ENCODE measurements at places on chromosomes 11 and 22.

DNA sequence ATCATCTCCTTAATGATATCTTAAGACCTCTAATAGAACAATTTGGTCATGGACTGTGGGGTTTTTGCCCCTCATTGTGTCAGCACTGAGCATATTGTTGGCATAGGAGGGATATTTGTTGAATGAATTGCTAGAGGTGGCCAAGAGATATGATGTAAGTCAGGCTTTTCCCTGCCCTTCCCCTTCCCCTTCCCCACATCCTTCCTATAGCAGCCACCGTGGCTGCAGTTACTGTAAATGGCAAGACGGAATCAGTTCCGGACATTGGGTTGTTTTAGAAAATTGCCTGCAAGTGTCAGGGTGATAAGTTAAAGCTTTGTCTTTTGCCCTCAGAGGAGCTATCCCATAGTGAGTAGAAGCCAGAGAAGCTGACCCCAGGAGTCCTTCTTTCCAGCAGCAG, 23.0 kb downstream of the LIMK2 start:
- no peak for DNase-seq

DNA sequence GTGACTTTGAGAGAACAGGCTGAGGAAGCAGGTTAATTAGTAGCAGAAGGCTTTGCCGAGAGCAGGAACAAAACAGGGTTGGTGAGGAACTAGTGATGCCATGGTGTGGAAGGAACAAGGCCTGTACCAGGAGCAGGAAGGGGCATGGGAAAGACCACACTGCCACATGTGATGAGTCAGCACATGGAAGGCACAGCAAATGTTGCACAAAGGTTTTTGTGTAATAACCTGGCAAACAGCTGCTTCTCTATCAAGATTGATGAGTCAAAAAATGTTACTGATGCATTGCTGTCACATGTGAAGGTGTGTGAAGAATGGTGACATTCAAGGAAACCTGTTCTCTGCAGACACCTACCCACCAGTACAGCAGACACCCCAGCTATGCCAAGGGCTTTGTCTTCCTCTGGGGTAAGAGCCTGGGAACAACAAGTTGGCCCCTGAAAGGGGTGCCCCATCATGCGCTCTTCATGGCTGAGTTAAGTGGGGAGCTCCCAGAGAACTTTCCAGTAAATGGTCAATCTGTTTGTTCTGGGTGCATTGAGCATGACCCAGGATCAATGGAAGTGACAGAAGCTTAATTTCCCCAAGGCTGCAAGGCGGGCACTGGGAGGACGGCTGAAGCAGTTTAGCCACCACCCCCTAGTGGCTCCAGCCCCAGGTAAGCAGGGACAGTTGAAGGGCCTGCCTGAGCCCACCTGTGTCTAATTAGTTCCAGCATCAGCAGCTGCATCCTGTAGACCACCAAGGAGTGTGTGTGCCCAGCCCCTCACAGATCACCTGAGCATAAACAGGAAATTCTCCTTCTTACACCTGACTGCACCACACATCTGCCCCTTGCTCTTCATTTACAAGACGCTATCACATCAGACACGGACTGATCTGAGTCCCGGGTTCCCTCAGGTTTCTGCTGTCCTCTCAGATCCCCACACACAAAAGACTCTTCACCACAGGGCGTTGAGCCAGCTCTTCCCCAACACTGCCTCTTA, 47.6 kb downstream of the GGTLC2 start:
- DNase-seq = no peak

DNA sequence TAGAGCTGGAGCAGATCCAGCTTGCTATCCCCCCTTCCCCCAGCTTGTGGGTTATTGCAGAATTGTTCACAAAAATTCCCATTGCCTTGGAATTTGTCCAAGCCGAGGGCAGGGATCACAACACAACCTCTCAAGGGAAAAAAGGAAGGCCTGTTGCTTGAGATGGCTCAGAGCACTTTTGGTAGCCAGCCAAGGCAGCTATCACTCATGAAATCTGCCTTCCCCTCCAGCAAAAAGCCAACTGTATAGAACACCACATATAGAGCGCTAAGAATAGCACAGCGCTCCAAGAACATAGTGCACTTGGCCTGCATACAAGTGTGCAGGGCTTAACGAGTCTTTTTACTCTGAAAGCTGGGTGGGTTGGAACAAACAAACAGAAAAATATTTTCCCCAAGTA, 46.2 kb downstream of the FAM83F start:
- no peak for DNase-seq

GRCh38 chr22:41302021-41302767, 869 bp downstream of the ZC3H7B start:
- DNase-seq = peak; percentile 20

DNA sequence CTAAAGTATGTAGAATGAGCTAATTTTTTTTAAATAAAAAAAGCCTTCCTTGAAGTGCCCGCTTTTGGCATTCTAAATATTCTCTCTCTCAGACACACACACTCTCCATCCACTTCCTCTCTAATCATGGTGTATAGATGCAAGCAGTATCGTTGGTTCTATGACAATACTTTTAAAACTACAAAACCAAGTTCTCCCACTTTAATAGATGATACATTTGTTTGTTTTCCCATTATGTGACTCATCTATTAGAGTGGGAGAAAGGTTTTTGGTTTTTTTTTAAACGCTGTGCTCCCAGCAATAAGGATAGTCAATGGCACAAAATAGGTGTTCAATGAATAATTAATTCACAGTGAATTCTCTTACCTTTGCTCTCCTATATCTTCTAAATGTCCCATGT, 44.6 kb downstream of the FZD4 start:
- no peak for DNase-seq

DNA sequence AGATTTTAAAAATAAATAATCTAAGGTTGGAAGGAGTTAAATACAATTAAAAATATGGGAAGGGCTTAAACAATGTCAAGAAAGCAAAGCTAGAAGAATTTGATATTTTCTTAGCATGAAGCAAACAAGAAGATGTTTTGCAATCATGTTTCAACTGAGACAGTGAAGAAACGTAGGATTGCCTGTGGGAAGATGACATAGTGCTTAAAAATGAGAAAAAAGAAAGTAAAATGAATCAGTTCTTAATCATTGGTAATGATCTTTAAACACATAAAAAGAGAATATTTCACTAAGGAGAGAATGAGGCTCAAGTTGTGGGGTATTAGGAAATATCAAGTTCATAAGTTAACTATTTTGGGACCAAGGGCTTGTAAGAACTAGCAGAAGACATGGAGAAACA, 855.0 kb downstream of the METTL15 start:
- DNase-seq = no peak

DNA sequence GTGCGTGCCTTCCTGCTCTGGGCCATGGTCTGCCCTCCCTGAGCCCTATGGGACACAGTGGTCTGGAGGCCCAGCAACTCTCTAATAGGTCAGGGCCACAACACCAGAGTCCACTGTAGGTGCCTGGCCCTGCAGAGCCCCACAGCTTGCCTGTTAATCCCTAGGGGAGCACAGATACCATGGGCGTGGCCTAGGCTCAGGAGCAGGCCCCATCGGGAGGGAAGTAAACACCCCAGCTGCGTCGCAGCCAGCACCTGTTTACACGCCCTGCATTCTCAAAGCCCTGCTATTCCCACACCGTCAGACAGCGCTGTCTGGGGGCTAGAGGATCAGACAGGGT, 2.5 kb downstream of the KCTD17 start:
- DNase-seq = no peak

DNA sequence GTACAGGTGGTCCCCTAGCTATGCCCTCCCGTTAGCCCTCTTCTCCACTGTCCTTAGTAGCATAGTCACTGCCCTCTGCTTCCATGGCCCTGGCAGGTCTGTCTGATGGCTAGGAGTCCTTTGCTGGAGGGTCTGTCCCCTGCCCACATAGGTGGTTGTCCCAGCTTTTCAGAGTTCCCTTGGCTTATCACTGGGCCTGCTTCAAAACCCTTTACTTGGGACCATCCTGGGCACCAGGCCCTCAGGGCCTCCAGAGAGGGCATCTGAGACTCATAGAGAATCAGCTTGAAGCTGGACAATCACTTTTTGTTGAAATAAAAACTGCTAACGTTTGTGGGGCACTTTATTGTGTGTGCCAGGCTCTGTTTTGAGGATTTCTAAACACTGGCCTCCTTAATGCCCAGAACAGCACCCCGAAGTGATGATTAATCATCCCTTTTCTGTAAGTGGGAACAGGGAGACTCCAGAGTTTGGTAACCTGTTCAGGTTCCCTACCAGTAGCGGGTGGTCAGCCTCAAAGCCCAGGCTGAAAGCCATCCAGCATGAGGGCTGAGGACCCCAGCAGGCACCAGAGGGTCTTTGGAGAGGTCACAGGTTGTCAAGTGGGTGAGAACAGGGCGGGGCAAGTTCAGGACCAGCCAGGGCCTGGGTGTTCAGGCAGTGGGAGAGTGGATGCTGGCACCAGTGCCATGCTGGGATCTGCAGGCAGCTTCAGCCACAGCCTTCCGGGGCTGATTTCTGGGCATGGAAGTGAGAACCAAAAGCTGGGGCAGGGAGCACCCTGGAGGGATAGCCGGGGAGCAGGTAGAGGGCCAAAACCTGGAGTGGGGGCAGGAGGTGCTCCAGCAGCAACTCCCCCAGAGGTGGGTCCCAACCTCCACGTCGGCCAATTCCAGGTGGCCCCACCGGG, 495 bp upstream of the KCNK4 start:
- DNase-seq = no peak

DNA sequence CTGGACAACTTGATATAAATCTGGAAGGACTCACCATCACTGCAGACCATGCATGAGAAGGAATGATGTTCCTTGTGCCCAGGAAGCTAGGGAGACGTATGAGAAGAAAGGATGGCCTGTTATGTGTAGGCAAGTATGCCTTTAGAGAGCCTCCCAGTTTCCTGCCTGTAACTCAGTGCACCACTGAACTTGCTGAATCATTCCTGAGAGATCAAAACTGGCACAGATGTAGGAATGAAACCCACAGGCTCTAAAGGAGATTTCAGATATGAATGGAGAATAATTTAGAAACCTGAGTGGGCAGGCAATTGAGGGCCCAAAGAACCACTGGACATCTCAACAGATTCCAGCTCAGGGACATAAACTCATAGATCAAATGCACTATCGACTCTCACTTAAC, 38.4 kb upstream of the PRSS23 start:
- DNase-seq = no peak

- DNase-seq = peak; percentile 59
Measured at GRCh38 chr11:60914633-60915247, 782 bp downstream of the TMEM109 start.

- DNase-seq = no peak
Measured at GRCh38 chr22:24937114-24937513, 9.4 kb downstream of the LHFPL7 start.

DNA sequence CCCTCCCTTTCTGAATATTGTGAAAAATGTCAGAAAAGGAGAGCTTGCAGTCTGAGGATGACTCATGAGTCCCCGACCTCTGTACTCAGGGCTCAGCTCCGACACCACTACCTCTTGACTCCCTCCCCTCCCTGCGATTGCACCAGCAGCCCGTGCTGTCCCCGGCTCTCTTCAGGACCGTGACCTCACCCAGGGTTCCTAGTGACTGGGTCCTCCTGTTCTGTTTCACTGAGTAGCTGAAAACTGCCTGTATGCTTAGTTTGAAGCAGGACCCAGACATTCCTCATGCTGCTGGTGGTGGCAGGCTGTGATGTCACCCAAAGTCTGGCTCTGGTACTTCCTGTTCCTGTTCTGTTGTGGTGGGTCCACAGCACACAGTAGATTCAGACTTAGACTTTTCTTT, 11.7 kb downstream of the PHRF1 start:
- peak; percentile 86 for DNase-seq

- no peak for DNase-seq
Measured at GRCh38 chr11:106242718-106243415, 165.4 kb downstream of the AASDHPPT start.

GRCh38 chr11:34830648-34831047, 85.5 kb downstream of the APIP start:
- no peak for DNase-seq

- no peak for DNase-seq
Measured at GRCh38 chr22:42228483-42228882, 42.0 kb downstream of the TCF20 start.

DNA sequence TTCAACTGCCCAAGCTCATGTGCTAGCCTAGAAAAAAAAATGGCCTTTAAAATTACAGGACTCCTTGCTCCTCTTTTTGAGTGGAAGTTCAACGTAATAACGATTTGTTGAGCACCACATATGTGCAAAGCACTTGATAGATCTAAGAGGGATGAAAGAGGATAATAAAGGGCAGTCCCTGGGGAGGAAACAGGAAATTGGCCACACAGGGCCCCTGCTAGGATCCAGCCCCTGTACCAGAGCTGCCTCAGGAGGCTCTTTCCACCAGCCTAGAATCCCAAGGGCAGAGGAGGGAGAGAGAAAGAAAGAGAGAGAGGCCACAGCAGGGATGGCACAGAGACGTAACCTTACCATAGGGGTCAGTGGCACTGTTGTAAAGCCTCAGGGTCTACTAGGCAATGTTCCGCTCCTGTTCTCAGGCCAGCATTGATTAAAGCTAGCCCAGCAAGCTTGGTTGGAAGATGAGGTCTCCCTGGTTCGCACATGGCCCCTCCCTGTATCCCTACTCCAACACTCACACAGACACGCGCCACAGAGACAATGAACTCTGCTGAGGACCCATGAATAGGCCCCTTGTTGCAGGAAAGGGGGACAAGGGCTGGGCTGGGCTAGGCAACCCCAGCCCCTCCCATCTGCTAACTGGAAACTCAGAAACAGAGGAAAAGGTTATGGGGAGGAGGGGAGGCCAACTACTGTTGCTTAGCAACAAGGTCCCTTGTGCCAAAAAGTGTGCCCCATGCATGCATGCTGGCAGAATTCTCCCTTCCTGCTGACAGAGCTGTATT, at the start of gene TMPRSS5:
Gene TMPRSS5 (minus strand): TSS at position 438 of the 785 bp plus-strand sequence. CDS start 84 bp downstream, at position 354.
- no peak for DNase-seq

DNA sequence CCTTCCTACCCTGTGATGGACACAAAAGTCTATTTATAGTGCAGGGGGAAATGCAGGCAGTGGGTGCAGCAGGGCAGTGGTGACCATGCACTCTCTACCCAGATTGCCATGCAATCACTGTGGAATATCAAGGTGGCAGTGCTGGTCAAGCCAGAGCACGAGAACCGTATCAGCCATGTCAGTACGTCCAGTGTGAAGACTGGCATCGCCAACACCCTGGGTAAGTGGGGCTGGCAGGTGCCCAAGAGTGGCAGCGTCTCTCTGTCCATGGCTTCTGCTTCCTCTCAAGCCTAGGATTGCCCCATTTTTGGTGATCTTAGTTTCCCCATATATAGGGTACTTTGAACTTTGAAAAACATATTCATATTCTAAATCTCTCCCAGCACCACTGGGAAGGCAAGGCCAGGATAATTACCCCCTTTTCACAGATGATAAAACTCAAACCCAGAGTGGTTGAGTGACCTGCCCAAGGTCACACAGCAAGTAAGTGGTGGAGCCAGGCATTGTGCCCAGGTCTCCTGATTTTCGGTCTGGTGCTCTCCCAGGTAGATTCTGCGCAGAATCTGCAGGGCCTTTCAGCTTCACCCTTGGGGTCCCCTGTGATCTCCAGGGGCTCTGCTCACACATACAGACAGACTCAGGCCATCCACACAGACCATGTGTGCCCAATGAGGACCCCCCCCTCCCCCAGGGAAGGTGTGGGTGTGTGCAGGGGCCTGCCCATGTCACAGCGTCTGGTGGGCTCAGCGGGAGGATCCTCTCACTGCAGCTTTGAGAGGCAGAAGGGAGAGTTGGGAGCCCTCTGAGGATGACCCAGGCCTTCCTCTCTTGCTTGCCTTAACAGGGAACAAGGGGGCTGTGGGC, 7.1 kb downstream of the INPPL1 start:
- no peak for DNase-seq

GRCh38 chr11:70296681-70297080, 26.2 kb downstream of the PPFIA1 start:
- no peak for DNase-seq

Measured in activated CD8-positive, alpha-beta T cell treated with anti-CD3 and anti-CD28 coated beads for 36 hours (primary cell).